Panc1 (cell line): ENCODE measurements at places on chromosomes 3 and 15. TPM values are rescaled to one million over a fixed set of nuclear protein-coding genes. Genes with fewer than 3 reads are reported as not detected.

Gene TIMMDC1
- 170 TPM for total RNA-seq

Gene GOLGA8T
- not detected for total RNA-seq

Gene ZNF620
- total RNA-seq: 1.3 TPM

Gene CCR3
- total RNA-seq: not detected

Gene SSUH2
- total RNA-seq: not detected

Gene ARRDC4
- 2.9 TPM for total RNA-seq

Gene SLC22A13
- 0.33 TPM for total RNA-seq

Gene OR4M2
- total RNA-seq: not detected

Gene FGF7
- total RNA-seq: not detected

Gene GOLGA6L1
- not detected for total RNA-seq

Gene CFAP20DC
- 4.0 TPM for total RNA-seq

Gene ITGA11
- 0.28 TPM for total RNA-seq

Gene GOLGA8J
- total RNA-seq: 0.44 TPM

Gene ALDH1L1
- total RNA-seq: 0.36 TPM

Gene CD200R1
- total RNA-seq: 0.05 TPM

Gene PARP16
- 15.4 TPM for total RNA-seq

Gene ANKUB1
- total RNA-seq: not detected

Gene C2CD4A
- 0.15 TPM for total RNA-seq

Gene ACTL6A
- total RNA-seq: 122 TPM

Gene PLSCR2
- 0.54 TPM for total RNA-seq

Gene FBXW12
- not detected for total RNA-seq

Gene LTF
- not detected for total RNA-seq

Gene OXSM
- total RNA-seq: 0.28 TPM

Gene KLF15
- 0.10 TPM for total RNA-seq
